ENCODE measurements at places on chromosomes 2 and 18. TPM values are rescaled to one million over a fixed set of nuclear protein-coding genes. Genes with fewer than 3 reads are reported as not detected.

Gene KIF1A
- total RNA-seq, result not detected

Gene STARD6
- not detected for total RNA-seq

Gene ALPI
- total RNA-seq, result not detected

Gene NPPC
- 0.49 TPM for total RNA-seq

Gene REEP1
- 0.83 TPM for total RNA-seq

Gene CROCC2
- total RNA-seq, result not detected

Gene EGR4
- not detected for total RNA-seq

Gene SLC23A3
- total RNA-seq, result 0.82 TPM

Gene CNGA3
- 0.57 TPM for total RNA-seq

Gene WIPF1
- 17.5 TPM for total RNA-seq

Gene GBX2
- not detected for total RNA-seq

Gene PROC
- 2.1 TPM for total RNA-seq
